ENCODE measurements at places on chromosomes 7 and 10.
A peak's percentile ranks its signal among the peaks of the same experiment; 100 is the strongest.

DNA sequence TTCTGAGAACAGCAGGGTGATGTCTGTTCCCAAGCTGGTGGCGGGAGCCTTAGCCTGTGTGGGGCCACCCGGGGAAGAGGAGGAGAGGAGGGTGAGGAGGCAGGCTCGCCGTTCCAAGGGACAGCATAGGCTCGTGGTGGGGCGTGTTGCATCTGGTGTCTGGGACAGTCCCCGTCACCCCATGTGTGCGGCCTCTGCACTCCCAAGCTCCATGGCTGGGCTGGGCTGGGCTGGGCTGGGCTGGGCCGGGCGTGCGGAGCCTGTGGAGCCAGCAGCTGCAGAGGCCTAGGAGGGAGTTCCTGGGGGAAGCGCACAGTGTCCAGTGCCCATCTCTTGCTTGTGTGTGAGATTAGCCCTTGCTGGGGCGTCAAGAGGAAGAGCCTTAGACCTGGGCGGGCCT lies 20.9 kb upstream of the TTYH3 start:
- no peak for DNase-seq

DNA sequence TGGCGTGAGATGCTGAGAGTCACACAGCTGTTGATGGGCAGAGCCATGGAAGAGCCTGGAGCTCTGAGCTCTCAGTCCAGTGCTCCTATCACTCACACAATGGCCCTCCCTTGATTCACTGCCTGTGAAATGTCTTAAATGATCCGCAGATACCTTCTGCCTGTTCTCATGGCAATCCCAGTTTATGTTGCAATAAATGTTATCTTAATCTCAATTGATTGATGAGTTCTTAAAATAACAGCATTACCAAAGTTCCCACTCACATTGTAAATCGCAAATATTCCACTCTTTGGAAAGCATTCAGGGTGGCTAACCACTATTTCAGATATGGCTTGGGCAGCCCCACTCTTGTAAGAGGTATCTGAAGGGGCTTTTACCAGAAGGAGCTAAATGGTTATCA lies 865.5 kb downstream of the LRMDA start:
- no peak for DNase-seq

GRCh38 chr10:6619660-6620059 lies 39.6 kb upstream of the PRKCQ start:
- no peak for DNase-seq

- DNase-seq, result no peak
Observed at GRCh38 chr10:5515948-5516761, 8.6 kb upstream of the CALML3 start.

DNA sequence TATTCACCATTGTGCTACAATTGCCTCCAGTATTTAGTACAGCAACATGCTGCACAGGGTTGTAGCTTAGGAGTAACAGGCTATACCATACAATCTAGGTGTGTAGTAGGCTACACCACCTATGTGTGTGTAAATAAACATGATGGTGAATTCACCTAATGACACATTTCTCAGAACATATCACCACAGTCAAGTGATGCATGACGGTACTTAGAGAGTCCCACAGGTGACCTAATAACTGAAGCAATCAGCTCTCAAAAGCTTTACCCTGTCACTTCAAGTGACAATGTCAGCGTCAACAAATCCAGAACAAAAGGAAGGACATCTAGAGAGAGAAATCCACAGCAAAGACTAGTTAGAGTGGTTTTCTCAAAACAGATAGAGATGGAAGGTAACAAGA lies 38.8 kb downstream of the CCNJ start:
- DNase-seq, result no peak

GRCh38 chr10:69866246-69866687 lies 64.6 kb downstream of the COL13A1 start:
- no peak for DNase-seq

DNA sequence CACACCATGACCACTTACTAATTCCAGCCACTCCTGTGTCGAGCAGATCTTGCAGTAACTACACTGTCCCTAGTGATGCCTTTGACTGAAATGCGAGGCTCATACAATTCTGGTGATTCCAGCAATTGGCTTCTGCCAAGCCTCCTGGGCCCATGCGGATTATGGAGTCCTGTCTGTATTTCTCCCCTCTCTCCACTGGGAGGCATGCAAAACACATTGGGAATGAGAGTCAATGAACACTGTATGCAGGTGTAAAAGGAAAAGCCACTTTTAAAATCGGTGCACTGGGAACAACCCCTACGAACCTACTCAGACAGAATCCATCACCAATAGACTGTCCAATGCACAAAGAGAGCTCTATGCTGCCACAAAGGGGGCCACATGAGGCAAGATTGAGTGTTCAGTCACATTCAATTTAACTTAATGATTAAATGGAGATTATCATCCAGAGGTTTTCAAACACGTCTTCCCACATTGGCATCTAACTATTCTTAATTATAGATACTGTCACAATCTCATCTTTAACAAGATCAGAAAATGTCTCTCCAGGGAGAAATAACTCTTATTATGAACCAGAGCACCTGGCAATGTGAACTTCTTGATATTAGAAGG lies 550.6 kb downstream of the GLRX3 start:
- no peak for DNase-seq

DNA sequence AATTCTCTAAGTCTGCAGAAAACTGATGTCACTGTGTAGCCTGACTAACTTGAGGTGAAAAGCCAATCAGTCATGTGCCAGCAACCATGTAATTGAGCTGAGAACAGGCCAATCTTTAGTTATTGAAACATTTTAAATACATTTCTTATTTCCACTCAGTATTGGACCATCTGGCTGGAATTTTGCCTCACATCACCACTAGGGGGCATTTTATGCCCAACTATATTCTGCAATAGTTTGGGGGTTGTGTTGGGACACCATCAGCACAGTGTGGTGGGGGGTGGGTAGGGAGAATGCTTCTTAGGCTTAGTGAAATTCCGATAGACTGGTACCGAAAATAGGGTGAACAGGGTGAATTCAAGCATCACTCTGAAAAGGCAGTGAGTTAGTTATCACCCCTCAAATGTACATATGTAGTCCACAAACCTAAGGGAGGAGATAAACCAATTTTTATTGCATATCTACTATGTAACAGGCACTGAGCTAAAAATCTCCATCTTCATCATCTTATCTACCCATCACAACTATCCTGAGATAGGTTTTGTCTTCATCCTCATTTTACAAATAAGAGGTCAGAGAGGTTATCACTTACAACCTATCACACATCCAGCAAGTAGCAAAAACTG lies 17.8 kb downstream of the NPSR1 start:
- DNase-seq, result peak; percentile 32

DNA sequence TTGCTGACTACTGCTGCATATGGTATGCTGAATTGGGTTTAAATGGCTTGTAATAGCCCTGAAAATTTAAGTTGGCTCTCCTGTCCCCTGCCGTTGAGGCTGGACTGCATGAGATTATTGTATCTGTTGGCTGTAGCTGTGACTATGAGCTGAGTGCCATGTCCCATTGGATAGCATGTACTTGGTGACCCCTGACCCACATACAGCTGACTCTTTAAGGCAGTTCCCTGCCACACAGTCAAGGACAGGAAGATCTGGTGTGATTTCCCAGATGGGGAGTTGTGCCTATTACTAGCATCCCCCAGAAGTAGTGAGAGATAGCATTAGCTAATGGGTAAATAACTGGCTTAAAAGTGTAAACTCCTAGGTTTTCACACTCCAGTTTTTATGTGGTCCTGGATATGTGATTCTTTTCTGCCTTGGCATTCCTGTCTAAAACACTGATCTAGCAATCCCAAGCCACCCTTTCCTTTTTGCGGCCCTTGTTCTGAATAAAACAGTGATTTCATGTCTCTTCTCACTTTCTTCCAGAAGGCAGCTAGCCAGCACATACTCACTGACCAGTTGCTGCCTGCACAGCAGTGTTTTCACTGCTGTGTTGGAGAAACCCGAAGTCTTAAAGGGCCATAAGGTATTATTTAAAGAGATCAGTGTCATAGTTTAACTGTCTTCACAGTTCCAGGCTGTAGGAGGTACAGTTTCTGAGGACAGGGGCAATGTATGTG lies 35.9 kb downstream of the LRRC4 start:
- no peak for DNase-seq

GRCh38 chr7:102992938-102993717 lies 80.3 kb downstream of the LRRC17 start:
- DNase-seq, result no peak

GRCh38 chr7:133060004-133060403 lies 21.9 kb downstream of the CHCHD3 start:
- DNase-seq, result no peak

Measured in CD4-positive, alpha-beta T cell treated with Interleukin-2 at 100 ng/mL for 4 hours (primary cell).